Vagina (tissue), 2 donors: ENCODE measurements at places on chromosomes 1 and 21.

GRCh38 chr21:46088189-46088588, 9.7 kb upstream of the COL6A2 start:
- no peak for DNase-seq

DNA sequence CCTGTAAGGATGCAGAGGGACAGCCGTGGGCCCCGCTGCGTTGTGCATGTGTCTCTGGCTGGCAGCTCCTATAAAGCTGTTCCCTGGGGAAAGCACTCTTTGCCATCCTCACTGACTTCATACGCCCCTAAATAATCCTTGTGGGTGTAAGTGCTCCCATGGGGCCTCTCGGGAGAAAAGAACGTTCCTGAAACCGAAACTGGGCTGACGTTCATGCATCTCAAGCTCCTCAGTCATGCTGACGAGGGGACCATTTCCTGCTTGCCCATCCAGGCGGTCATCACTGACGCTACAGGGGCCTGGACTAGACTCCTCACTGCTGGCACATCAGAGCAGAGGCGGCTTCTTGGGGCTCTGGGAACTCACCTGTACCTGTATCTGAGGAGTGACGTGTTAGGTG, 73.1 kb upstream of the USP24 start:
- DNase-seq: peak; percentile 82

GRCh38 chr1:115282807-115283208, 55.2 kb downstream of the NGF start:
- peak; percentile 96 for DNase-seq

DNA sequence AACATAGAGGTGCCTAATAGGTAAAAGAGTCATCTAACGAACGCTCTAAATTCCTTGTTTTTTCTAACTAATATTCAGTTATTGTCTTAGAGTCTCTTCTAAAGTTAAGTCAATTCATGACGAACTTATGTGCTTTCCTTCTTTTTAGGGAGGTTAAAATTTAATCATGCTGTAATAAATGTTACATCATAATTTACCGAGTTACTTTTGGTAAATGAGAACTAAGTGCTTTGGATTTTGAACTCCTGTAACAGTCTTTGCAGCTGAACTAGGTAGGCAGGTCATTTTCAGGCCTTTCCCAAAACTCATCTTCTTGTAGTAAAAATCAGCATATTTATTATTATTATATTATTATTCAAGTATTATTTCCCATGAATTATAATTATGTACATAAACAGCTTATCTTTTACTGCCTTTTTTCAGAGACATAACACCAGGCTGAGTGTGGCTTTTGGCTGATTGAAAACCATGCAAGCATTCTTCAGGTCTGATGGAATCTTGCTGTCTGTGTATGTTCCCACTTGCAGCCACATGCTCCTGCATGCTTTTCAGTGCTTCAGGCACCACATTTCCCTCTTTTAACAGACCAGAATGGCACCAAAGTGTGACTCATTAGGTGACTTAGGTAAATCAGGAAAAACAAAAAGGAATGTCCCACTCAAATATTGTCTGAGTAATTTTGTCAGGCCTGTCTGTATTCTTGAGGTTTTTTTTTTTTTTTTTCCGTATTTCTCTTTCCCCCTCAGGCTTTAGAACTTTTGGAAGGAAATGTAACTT, 81.0 kb upstream of the CD55 start:
- no peak for DNase-seq

DNA sequence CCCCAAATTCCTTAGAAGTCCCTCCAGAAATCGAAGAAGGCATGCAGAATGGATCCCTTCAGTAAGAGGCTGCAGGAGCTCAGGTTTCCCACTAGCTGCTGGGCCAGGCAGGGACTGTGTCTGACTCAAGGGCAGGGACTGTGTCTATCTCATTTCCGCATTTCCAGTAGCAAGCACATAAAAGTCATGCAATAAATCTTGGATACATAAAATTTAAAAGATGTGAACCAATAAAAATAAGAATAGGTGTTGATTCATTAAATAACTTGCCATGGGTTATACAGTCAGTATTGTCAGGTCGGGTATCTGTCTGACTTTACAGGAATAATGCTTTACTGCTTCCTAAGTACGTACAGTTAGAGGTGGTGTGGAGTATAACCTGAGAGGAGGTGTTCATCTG, 15.2 kb downstream of the PM20D1 start:
- DNase-seq: no peak
